Mesendoderm (in vitro differentiated cells): ENCODE measurements at places on chromosomes 4 and X.

- DNase-seq: no peak
These were observed 13.4 kb downstream of the TIFA start for GRCh38 chr4:112272292-112272691.

- DNase-seq: peak; percentile 60
These were observed 218.7 kb downstream of the NWD2 start for GRCh38 chr4:37463033-37463856.

DNA sequence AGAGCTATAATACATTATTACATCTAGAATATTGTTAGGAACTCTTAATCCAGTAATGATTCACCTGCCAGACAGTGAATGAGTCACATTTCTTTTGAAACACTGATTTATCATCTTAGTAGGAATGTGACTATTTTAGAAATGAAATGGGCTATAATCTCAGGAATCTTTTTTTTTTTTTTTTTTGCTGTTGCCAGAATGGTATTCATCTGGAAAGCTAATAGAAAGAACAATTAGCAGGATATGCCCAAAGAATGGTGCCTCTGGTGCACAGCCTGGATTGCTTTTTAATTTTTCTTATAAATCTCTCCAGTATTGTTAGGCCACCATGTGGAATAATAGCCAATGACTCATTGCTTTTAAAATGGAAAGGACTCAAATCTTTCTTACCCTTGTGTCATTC, 181.1 kb upstream of the SMIM31 start:
- no peak for DNase-seq

DNA sequence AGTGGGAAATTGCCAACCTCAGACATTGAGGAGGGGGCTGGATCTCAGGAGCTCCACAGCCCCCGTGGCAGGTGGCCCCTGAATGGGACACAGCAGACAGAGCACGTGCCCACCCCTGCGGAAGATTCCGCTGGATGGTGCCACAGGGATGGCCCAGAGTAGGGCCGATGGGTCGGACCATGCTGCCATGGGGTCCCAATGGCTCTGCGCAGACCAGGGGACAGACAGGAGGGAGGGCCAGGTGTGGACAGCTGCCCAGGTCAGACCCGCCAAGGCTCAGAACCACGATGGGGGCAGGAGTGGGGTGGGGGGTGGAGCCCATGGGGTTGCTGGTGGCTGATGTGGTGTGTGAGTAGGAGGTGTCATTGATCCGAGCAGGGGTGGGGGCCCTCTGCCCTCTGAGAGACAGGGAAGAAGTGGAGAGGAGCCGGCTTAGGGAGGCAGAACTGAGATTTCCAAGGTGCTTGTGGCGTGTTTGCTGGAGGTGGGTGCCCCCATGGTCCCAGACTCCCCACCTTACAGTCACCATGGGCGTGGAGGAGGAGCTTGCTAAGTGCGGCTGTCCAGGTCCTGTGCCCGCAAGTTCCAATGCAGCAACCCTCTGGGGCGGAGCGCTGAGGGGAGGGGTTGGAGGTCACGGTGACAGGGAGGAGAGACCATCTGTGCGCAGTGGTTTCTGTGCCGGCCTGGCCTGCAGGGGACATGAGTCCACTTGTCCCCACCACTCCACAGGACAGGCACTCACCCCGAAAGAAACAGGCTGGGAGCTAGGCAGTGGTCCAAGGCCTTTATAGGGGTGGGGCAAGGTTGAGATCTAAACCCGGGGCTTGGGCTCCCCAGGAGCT, 12.9 kb downstream of the SH3TC1 start:
- DNase-seq: no peak

GRCh38 chr4:146148021-146148420, 27.5 kb upstream of the LSM6 start:
- no peak for DNase-seq

DNA sequence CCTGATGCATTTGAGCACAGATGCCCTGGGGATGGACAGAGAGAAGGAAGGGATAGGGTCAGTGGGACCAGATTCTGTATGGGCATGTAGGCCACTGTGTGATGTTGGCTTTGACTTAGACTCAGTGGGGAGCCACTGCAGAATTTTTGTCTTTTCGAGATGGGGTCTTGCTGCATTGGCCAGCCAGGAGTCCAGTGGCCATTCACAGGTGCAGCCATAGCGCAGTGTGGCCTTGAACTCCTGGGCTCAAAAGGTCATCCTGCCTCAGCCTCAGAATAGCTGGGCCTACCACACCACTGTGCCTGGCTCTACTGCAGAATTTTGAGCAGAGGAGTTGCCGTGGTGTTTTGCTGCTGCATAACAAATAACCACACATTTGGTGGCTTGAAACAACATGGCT, 22.8 kb downstream of the TBC1D14 start:
- DNase-seq: no peak

DNA sequence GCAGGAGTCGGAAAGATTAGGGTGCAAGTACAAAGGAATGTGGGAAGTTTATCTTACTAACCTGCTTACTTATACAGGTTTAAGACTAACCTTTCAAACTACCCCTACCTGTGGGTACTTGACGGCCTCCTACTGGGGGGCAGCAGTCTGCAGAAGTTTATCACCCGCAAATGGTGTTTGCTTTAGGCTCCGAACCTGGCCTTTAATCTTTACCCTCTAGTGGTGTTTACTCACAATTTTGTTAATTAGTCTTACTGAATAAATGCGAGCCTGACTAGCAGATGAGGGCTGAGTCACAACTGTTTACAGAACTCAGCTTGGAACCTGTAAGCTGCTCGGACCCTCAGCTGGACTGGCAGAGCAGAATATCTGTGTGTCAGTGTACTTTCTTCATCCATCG, 204.2 kb upstream of the GPRIN3 start:
- peak; percentile 58 for DNase-seq

GRCh38 chrX:125295337-125295736, 24.3 kb upstream of the TEX13C start:
- DNase-seq: no peak

- no peak for DNase-seq
These were observed 119.5 kb upstream of the SCML1 start for GRCh38 chrX:17617806-17618205.

DNA sequence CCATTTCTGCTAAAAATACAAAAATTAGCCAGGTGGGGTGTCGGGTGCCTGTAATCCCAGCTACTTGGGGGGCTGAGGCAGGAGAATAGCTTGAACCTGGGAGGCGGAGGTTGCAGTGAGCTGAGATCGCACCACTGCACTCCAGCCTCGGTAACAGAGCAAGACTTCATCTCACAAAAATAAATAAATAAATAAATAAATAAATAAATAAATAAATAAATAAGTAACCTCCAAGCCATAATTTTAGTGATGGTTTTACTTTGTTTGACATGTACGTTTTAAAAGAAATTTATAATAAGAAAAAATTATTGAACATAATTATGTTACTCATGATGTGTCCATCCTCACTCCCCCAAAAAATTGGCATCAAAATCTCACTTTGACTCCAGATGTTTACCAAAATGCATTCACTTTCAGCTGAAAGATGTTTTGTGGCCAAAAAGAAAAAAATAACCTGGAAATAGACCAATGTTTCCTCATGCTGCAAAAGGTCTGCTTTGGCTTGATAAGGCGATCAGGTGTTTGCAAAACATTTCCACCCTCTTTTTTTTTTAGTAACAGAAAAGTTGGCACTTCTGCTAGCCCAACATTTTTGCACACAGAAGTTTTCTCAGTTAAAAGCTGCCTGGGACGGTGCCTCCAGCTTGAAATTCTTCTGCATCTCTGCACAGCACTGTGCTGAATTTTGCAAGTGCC, 42.2 kb upstream of the DHRSX start:
- no peak for DNase-seq

GRCh38 chr4:142663828-142664227, 182.3 kb downstream of the INPP4B start:
- no peak for DNase-seq

GRCh38 chr4:106851726-106852125, 184.4 kb downstream of the DKK2 start:
- DNase-seq: no peak

DNA sequence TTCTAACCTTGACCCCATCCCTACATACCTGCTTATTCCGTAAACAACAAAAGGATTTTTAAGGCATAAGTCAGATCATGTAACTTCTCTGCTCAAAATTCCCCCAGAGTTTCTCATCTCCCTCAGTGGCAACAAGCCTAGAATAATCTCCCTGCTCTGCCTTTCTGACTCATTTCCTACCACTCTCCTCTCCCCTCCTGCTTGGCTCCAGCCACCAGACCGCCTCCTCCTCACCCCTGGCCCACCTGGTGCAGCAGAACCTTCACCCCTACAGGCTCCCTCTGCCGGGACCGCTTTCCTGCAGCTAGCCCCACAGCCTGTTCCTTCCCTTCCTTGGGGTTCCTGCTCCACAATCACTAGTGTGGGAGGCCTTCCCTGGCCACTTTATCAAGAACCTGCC, 32.1 kb downstream of the TSPAN5 start:
- DNase-seq: peak; percentile 71

DNA sequence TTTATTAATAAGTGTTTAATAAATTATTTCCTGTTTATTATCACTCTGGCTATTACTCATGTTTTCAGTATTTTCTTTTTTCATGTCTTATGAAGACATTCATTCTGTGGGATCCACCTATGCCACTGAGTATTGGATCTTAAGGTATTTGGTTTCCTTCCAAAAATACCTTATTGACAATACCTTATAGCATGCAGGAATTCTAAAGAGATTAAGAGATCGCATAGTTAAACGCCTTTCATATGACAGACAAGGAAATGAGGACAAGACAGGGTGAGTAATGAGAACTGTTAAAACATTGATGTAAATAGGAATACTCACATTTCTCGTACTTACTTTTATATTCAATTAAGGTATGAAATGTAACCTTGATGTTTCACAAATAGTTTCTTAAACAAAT, 38.2 kb upstream of the TMPRSS11B start:
- DNase-seq: peak; percentile 78

DNA sequence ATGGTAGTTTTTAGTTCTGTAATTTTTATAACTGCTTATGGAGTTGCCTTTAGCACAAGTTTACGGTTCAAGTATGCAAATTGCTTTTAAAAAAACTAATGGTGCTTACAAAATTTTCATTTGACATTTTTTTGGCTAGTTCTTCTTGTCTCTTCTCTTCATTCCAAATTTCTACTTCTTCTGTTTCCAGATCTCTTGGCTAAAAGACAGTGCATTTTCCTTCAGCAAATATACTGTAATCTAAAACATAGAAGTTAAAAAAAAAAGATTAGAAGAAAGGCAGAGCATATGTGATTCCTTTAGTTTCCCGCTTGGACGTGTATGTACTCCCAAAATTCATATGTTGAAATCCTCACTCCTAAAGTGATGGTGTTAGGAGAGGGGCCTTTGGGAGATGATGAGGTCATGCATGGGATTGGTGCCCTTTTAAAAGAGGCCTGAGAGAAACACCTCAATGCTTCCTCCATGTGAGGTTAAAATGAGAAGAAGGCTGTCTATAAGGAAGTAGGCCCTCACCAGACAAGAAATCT, 132.1 kb upstream of the NPY2R start:
- no peak for DNase-seq

DNA sequence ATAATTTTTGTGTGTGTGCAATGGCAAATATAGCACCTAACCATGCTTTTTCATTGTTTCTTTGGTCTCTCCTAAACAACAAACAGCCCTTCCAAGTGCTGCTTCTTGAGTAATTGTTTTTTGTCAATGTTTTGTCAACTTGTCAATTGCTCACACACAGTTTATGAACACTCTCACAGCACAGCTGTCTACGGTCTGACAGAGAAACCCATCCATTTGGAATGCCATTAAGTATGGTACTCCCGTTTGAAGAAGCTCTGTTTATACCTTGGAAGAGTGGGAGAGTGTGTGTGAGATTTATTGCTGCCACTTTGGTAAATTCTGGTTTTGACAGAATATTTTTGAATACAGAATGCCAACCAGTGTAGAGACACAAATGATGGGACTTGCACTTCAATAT, 254.6 kb downstream of the LDB2 start:
- no peak for DNase-seq

- peak; percentile 4 for DNase-seq
These were observed 28.3 kb upstream of the ALG13 start for GRCh38 chrX:111652719-111653118.

DNA sequence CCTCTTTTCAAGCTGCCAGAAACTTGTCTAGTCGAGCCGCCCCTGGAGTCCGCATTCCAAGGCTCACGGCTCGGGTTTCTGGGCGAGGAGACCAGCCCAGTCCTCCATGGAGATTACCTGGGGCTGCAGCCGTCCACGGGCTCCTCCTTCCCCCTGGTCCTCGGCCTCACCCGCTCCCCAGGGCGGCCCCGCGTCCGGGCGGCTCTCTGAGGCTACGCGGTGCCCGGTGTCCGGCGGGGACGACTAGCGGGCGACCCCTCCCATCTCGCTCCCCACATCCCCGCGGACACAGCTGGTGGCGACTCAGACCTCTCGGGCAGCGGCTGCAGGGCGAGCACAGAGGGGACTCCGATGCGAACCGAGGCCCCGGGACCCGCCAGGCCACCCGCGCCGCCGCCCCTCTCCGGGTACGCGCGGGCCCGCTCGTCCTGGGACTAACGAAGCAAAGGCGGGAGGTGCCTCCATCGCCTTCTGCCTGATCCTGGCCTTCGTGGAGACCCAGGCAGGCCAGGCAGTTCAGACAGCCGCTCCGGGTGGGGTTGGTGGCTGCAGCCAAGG, 159.4 kb downstream of the TRAM1L1 start:
- peak; percentile 66 for DNase-seq

- DNase-seq: no peak
These were observed 24.3 kb downstream of the SMIM20 start for GRCh38 chr4:25938366-25938765.

GRCh38 chr4:83708500-83709175, 172.7 kb downstream of the GPAT3 start:
- DNase-seq: no peak

GRCh38 chr4:185112104-185112503, 31.0 kb upstream of the SLC25A4 start:
- peak; percentile 62 for DNase-seq

GRCh38 chrX:40081679-40082068, 16.1 kb downstream of the BCOR start:
- no peak for DNase-seq

GRCh38 chr4:145540235-145540634, 58.6 kb downstream of the SMAD1 start:
- no peak for DNase-seq

- no peak for DNase-seq
These were observed 305.4 kb downstream of the ARAP2 start for GRCh38 chr4:35938936-35939335.

DNA sequence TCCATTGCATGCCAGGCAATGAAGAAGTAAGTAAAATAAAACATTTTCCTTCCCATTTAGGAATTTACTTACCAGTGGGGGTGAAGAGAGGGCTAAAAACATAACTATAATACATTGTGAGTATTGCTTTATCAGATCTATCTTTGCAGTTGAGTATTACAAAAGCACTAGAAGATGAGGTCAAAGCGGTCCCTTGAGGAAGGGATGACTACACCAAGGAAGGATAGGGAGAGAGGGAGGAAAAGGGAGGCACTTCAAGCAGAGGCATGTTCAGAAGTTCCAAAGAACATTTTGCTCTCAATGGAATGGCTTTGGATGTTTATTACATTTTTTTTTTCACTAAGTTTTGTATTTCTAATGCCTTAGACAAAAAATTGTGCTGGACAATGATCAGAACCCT, 127.8 kb downstream of the TET2 start:
- no peak for DNase-seq

- DNase-seq: no peak
These were observed 386.0 kb upstream of the FAT1 start for GRCh38 chr4:187109636-187110035.
